ENCODE measurements at places on chromosomes 2 and 18.
A peak's percentile ranks its signal among the peaks of the same experiment; 100 is the strongest.

DNA sequence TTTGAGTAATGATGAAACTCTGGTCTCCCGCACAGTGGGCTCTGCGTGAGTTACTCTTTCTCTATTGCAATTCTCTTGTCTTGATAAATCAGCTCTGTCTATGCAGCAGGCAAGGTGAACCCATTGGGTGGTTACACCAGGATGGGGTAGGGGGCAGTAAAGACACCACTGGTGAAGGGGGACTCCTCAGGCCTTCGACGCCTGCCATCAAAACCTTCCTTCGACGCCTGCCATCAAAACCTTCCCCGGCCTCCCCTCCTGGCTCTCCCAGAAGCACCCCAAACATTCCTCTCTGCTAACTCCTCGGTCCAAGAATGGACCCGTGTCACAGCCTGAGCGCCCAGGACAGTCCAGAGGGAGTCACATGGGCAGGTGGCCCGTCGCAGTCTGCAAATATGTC, 4.8 kb upstream of the STARD7 start:
- no peak for DNase-seq

- DNase-seq: no peak
Observed at GRCh38 chr2:198763793-198764192, 693.9 kb downstream of the SATB2 start.

DNA sequence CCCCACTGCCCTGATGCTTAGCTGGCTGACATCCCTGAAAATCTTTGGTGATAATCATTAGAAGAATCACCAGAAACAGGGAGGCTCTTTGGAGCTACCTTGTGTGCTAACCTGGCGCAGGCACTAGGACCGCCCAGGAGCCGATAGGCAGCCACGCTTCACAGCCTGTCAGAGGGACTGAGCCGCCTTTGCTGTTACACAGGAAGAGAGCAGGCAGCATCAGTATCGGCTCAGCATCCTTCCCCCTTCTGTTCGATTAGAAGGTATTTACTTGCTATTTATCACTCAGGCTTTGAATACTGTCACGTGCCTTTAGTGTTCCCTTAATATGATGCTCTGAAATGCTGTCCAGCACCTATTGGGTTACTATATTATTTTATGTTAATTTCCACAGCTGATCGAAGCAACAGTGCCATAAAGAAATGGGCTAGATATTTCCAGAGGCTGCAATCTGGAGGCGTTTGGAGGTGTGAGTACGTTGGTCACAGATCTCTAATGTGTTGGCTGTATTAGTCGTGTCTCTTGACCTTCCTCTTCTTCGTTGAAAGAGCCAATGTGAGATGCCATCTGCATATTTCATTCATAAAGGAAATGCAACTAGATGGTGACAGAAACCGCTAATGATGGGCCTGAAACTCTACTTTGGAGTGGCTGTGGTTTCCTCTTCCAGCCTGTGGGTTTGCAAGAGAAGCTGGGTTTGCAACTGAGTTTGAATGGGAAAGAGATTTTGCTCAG, 110.4 kb upstream of the RAB27B start:
- peak; percentile 65 for DNase-seq

- no peak for DNase-seq
Observed at GRCh38 chr2:235439959-235440662, 53.7 kb upstream of the AGAP1 start.

- no peak for DNase-seq
Observed at GRCh38 chr18:58860747-58861231, 3.9 kb upstream of the ZNF532 start.

- DNase-seq: no peak
Observed at GRCh38 chr2:40230707-40231432, 221.0 kb downstream of the SLC8A1 start.

DNA sequence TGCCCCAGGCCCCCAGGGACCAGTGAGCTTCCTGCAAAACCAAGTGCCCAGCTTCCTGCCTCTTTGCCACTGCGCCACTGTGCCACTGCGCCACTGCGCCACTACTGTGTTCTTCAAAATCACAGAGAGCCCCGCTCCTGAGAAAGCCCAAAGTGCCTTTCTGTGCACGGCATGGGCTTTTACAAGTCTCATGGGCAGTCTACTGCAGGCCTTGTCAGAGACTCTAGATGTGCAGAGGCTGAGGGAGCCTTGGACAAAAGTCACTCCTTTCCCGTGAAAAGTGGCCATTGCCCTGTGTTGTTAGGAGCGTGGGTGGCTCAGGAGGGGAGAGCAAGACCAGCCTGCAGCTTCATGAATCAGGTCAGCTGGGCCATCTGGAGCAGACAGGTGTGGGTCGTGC, 180.5 kb downstream of the SMAD7 start:
- no peak for DNase-seq

GRCh38 chr2:186734957-186735734, 41.3 kb downstream of the FAM171B start:
- no peak for DNase-seq

DNA sequence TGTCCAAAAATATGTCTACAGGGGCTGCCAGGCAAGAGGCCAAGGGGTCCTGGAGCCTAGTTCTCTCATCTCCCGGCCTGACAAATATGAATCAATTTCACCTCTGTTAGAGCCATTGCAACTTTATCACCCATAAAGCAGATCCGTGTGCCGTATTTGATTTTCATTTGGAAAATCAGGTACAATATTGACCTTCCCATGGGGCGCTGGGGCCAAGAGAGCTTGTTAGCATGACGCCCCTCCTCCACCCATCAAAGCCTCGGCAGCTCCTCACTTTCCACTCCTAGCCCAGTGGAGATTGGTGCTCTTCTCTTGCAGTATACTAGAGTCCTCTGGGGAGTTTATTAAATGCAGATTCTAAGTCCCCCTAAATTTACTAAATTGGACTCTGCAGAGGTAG, 96.8 kb downstream of the CAPN13 start:
- DNase-seq: no peak

DNA sequence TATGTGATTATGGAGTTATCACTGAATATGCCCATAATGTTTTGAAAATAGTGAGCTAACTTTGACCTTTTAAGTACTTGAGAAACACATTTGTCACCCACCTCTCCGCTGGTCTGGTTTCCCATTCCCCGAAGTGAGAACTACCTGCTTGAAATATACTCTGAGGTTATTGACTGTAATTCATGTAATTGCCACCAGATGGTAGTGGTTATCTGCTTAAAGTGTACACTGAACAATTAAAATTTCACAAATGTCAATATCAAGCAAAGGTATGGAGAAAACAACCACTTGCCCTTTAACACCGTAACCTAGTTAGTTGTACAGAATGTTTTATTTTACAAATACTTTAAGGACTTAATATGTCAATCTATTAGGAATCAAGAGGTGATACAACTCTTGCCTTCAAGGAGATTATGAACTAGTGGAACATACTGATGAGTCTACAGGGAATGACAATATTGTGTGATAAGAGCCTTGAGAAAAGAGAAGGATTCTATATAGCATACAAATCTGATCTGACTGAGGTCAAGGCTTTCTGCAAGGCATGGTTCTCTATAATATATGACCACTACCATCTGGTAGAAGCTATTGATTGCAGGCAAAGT, 316.8 kb upstream of the KCNH7 start:
- DNase-seq: no peak

GRCh38 chr2:214076527-214076926, 334.3 kb upstream of the VWC2L start:
- DNase-seq: no peak

GRCh38 chr2:55620123-55620779, 2.8 kb upstream of the PPP4R3B start:
- DNase-seq: no peak

GRCh38 chr2:234643407-234643806, 146.5 kb upstream of the ARL4C start:
- DNase-seq: no peak

DNA sequence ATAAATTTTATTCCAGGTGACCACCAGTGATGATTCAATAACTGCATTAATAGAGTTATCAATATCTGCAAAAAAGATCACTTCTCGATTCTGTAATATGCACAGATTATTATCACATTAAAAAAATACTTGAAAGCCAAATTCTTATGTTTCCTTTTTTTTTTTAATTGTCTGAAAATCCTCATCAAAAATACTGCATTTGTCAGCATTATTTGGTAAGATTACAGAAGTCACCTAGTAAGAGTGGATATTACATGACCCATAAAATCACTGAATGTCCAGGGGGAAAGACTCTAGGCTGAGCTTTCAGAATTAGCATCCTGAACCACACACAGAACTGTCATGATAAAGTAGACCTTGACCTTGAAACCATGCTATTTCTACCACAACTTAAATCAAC, 617.2 kb upstream of the CDH7 start:
- no peak for DNase-seq

GRCh38 chr18:22814329-22814703, 118.8 kb upstream of the RBBP8 start:
- DNase-seq: no peak

GRCh38 chr2:226411727-226412360, 387.8 kb downstream of the IRS1 start:
- DNase-seq: no peak

DNA sequence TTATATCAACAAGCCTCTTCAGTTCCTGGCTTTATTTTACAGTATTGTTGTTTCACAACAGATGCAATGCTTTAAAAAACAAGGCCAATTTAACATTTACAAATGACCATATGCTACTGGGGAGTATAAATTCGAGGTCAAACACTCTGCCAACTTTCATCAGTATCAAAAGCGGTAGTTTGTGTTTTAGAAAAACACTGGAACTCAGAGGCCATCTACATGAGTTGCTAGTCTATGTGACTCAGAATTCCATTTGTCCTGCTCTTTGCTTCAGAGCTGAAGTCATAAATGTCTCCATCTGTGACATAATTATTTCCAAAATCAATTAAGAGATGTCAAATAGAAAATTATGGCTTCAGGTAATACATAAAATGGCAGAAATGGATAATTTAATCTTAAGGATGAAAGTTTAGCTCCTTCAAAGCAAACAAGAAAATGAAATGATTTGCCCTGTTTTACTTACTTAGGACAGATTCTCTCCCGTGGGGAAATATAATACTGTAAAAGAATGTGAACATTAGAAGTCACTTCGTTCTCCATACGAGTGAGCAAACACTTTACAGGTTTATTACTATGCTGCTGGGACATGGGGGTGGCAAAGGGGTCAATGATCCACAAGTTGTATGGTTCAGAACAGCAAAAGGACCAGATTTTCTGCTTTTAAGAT, 3.7 kb downstream of the MEX3C start:
- DNase-seq: no peak

- DNase-seq: no peak
Observed at GRCh38 chr2:183495589-183496267, 371.5 kb downstream of the NUP35 start.

DNA sequence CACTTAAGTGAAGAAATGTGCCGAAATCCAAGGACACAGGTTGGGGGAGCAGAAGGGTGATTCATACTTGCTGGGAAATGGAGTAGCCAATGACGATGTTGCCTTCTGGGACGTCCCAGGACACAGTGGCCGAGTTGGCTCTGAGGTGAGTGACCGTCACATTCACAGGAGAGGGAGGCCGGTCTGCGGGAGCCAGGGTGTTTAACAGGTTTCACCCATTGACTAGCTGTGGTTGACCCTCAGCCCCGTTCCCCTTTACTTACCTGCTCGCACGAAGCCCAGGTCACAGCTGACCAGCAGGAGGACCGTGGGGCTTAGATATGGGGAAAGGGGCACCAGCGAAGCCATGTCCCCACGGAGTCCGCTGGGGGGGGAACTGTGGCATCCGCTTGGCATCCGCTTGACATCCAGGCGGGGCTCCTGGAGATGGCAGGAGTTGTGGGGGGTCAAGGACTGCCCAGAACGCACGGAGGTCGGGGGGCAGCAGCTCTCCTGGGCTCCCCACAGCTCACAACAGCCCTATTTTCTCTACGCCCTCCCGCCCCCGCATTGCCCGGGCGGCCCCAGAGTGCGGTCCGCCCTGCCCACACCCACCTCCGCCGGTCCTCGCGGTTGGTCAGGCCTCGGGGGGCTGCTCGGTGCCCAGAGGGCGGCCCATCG, 586 bp downstream of the FNDC4 start:
- DNase-seq: no peak

DNA sequence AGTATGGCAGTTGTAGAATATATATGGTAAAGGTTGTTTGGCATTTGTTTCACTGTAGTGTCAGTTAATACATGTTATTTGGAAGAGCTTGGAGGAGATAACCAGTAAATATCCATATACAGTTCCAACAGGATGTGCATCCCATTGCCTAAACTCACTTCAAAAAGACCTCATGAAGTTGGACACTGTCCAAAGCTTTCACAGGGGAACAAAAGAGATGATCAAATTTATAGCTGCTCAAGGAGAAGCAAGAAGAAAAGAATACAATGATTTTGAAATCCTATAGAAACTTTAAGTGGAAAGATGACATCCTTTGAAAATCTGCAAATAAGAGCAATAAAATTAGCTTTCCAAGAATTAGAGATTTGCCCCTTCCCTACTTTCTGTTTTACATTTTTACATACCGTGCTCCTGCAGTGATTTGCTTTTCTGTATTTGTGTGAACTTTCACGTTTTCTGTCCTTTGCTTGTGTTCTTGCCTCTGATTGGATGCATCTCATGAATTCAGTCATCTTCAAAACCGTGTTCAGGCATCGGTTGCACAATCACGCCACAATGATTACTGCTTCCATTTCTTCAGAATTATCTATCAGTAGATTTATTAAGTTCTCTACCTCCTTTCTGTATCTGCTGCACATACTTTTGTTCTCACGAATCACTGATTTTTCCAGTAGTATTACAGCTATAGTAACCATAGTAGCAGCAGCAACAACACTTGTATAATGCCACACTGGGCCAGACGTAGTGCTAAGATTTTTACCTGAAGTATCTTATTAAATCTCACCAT, 83.8 kb downstream of the PARD3B start:
- no peak for DNase-seq

DNA sequence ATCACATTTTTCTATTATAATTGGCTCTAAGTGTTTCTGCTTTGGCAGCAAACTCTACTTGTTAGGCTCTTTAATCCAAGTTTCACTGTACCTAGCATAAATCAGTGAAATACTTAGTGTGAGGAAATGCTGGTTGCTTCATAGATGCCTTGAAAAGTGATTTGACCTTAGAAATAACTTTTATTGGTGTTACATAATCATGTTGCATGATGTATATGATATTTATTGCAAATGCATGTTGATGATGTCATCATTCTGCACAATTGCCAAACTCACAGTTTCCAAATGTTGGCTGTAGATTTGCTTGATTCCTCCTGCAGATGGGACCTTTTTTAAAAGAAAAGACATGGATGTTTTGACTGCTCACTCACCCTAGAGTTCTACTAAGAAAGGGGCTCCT, 137.6 kb upstream of the BCL2L11 start:
- no peak for DNase-seq

- no peak for DNase-seq
Observed at GRCh38 chr18:79404567-79404910, 8.8 kb downstream of the NFATC1 start.

- no peak for DNase-seq
Observed at GRCh38 chr2:155733091-155733853, 599.2 kb downstream of the NR4A2 start.

DNA sequence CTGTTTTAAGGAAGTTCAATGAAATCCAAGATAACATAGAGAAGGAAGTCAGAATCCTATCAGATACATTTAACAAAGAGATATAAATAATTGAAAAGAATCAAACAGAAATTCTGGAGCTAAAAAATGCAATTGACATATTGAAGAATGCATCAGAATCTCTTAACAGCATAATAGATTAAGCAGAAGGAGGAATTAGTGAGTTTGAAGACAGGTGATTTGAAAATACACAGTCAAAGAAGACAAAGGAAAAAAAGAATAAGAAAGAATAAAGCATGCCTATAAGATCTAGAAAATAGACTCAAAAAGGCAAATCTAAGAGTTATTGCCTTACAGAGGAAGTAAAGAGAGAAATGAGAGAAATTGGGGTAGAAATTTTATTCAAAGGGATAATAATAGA, 204.1 kb downstream of the SS18 start:
- DNase-seq: no peak
